Activated CD8-positive, alpha-beta T cell treated with anti-CD3 and anti-CD28 coated beads for 36 hours (primary cell): ENCODE measurements at places on chromosomes 4 and X. TPM values are rescaled to one million over a fixed set of nuclear protein-coding genes. Genes with fewer than 3 reads are reported as not detected.

The HSFX3 gene
- not detected for total RNA-seq

DNA sequence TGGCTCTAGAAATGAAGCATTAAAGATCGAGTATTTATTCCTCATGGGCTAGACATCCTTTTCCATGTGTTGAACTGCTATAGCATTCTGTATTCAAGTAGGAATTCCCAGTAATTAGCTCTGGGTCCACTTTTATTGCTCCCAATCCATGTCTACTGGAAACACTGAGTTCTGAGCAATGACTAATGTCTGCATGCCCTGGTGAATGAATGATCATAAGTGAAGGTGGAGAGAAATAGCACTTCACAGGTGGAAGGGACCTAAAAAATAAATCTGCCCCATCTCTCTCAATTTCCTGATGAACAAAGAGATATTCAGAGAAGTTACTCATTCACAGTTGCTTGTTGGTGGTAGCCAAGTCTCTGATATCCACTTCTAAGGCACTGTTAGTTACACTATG, 34.6 kb upstream of the CXCL8 start:
- no peak for DNase-seq

- DNase-seq = no peak
Measured at GRCh38 chr4:78652282-78652876, 100.8 kb downstream of the ANXA3 start.

- no peak for DNase-seq
Measured at GRCh38 chr4:181659202-181659601, 584.0 kb upstream of the TENM3 start.
